ENCODE measurements at places on chromosomes 13 and 19. TPM values are rescaled to one million over a fixed set of nuclear protein-coding genes. Genes with fewer than 3 reads are reported as not detected.

The ODAD3 gene
- 0.37 TPM for total RNA-seq

The KCNN4 gene
- total RNA-seq = 1.3 TPM

The OR7D2 gene
- total RNA-seq = under 0.01 TPM

The TNFSF11 gene
- not detected for total RNA-seq

The KLK4 gene
- total RNA-seq = not detected

The LILRA1 gene
- total RNA-seq = not detected

The FFAR1 gene
- not detected for total RNA-seq

The SLC27A1 gene
- total RNA-seq = 41.9 TPM

The TNFRSF19 gene
- total RNA-seq = 11.9 TPM

The PRTN3 gene
- not detected for total RNA-seq

The EID2 gene
- 16.3 TPM for total RNA-seq

The APC2 gene
- total RNA-seq = 0.50 TPM

The C13orf42 gene
- total RNA-seq = not detected

The DENND1C gene
- not detected for total RNA-seq

The CASP14 gene
- total RNA-seq = not detected

The ZNF850 gene
- total RNA-seq = 3.1 TPM

The ADGRE3 gene
- under 0.01 TPM for total RNA-seq

The EMP3 gene
- 92.0 TPM for total RNA-seq

The IRF3 gene
- total RNA-seq = 45.6 TPM

The ALOX5AP gene
- 0.25 TPM for total RNA-seq

The PTPRH gene
- total RNA-seq = 15.3 TPM

The LILRA2 gene
- not detected for total RNA-seq

The TTC9B gene
- not detected for total RNA-seq

The CRX gene
- total RNA-seq = not detected

The CYP4F8 gene
- total RNA-seq = not detected

The LYL1 gene
- 0.77 TPM for total RNA-seq

Measured in uterine smooth muscle cell (primary cell).